ENCODE measurements at places on chromosomes 6 and 20. TPM values are rescaled to one million over a fixed set of nuclear protein-coding genes. Genes with fewer than 3 reads are reported as not detected.

DNA sequence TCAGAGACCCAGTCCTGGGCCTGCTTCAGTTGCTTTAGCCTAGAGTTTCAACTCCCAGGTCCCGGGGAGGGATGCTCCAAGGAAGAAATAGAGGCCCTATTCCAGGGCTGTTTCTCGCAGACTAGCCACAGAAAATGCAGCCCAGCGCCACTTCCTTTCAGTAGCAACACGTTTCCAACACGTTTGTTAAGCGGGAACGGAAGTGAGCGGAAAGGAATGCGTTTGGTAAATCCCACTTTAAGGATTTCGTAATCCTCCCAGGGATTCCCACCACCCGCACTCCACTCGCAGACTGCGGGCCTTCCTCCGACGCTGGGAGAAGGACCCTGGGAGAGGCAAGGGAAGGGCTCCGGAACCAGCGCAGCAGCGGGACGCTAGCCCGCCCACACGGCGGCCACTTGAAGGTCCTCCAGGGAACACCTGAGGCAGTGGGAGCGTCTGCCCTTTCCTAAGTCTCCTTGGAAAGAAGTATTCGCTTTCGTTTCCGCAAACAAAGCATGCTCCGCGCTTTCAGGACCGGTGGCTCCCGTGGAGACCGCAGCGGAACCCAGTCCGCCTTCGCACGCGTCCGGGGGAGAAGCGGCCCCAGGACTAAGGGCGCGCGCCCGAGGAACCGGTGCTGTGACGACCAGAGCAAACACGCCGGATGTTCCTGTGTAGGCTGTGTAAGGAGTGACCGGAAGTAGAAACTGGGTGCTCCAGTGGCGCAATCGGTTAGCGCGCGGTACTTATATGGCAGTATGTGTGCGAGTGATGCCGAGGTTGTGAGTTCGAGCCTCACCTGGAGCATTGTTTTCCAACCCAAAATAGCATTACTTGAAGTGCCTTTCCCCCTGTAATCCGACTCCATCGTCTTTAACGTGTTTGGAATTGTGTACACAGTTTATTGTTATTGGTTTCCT is 227.6 kb upstream of the PRSS16 start:
- peaks cover 19% of the 10 kb centered on the region for H3K27me3 ChIP-seq
- peaks cover 8% of the 10 kb centered on the region for H3K4me1 ChIP-seq
- H3K4me3 ChIP-seq: peak overlapping the region; percentile 85
- peak overlapping the region; percentile 68 for H3K27ac ChIP-seq
- H3K36me3 ChIP-seq: peaks cover 2% of the 10 kb centered on the region
- DNase-seq: peak; percentile 63

- no peak overlapping the region for H3K4me3 ChIP-seq
- H3K27me3 ChIP-seq: peaks cover 22% of the 10 kb centered on the region
- peaks cover 5% of the 10 kb centered on the region for H3K4me1 ChIP-seq
- no peaks in the 10 kb centered on the region for H3K36me3 ChIP-seq
- H3K27ac ChIP-seq: no peak overlapping the region
Observed at GRCh38 chr6:138086573-138087196, 20.5 kb downstream of the PERP start.

GRCh38 chr6:43897571-43898302 is 127.7 kb downstream of the VEGFA start:
- H3K36me3 ChIP-seq: no peaks in the 10 kb centered on the region
- no peaks in the 10 kb centered on the region for H3K4me1 ChIP-seq
- no peaks in the 10 kb centered on the region for H3K27me3 ChIP-seq
- no peak for DNase-seq
- no peak overlapping the region for H3K27ac ChIP-seq
- H3K4me3 ChIP-seq: no peak overlapping the region

- no peaks in the 10 kb centered on the region for H3K27me3 ChIP-seq
- H3K4me1 ChIP-seq: peaks cover 1% of the 10 kb centered on the region
- H3K36me3 ChIP-seq: peaks cover 1% of the 10 kb centered on the region
- DNase-seq: no peak
- no peak overlapping the region for H3K4me3 ChIP-seq
Observed at GRCh38 chr6:143744551-143745165, 66.9 kb downstream of the PHACTR2 start.

DNA sequence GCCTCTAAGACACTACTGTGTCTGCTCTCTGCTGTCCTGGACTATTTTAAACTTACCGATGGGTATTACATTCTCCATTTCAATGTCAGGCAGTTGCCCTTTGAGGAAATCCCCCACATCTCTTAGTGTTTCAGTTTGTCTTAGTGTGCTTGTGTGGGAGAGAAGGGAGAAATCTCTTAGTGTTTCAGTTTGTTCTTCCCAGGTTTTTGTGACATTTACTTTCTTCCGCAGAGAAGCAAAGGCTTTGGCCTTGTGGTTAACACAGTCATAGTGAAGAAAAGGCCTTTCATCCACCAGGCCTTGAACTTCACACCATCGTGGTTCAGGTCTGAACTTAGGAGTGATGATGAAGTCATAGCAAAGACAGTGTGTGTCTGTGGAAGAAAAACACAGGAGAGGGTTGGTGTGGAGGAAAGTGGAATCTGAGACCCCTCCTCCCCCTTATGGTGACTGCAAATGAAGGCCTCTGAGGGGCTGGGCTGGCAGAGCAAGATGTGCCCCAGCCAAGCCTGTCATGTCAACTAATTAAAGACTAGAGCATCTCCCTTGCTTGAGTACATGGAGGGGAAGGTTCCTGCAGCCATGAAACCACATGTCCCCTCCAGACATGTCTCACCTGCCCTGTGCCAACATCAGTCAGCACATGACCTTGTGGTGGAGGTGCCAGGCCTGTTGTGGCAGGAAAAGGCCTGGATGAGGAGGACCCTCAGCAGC is 23.9 kb downstream of the RAET1L start:
- no peaks in the 10 kb centered on the region for H3K36me3 ChIP-seq
- peaks cover 59% of the 10 kb centered on the region for H3K27me3 ChIP-seq
- DNase-seq: peak; percentile 42
- peak overlapping the region; percentile 38 for H3K4me3 ChIP-seq

GRCh38 chr20:39862470-39862891 is 826.6 kb downstream of the MAFB start:
- no peaks in the 10 kb centered on the region for H3K27me3 ChIP-seq
- H3K27ac ChIP-seq: no peak overlapping the region
- H3K36me3 ChIP-seq: no peaks in the 10 kb centered on the region
- H3K4me3 ChIP-seq: no peak overlapping the region
- no peaks in the 10 kb centered on the region for H3K4me1 ChIP-seq

Gene PSORS1C2
- not detected for total RNA-seq
